HS-27A (cell line): ENCODE measurements at places on chromosomes 1 and 21.

DNA sequence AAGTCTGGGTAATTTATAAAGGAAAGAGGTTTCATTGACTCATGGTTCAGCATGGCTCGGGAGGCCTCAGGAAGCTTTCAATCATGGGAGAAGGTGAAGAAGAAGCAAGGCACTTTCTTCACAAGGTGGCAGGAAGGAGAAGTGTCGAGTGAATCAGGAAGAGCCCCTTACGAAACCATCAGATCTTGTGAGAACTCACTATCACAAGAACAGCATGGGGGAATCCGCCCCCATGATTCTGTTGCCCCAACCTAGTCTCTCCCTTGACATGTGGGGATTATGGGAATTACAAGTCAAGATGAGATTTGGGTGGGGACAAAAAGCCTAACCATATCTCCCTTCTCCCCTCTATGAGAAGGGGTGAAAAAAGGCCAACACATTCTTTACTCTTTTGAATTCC, 11.2 kb upstream of the IVNS1ABP start:
- DNase-seq: no peak

DNA sequence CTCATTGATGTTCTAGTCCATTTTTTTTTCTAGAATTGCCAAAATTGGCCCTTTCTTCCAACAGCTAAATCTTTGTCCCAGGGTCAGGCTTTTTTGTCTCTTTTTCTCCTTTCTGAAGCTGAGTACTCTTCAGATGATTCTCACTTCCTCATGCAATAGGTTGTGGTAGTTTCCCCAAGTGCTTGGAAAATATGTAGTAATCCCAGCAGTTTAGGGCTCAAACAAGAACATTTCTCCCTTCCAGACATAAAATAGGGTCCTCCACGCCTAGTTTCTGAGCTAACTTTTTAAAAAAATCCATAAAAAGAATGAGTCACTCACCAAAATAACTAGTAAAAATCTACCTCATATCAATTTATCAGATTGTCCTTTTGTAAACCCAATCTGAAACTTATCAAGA, 10.0 kb upstream of the MCOLN3 start:
- no peak for DNase-seq

GRCh38 chr1:243487649-243488227, 231.9 kb downstream of the SDCCAG8 start:
- DNase-seq: no peak

DNA sequence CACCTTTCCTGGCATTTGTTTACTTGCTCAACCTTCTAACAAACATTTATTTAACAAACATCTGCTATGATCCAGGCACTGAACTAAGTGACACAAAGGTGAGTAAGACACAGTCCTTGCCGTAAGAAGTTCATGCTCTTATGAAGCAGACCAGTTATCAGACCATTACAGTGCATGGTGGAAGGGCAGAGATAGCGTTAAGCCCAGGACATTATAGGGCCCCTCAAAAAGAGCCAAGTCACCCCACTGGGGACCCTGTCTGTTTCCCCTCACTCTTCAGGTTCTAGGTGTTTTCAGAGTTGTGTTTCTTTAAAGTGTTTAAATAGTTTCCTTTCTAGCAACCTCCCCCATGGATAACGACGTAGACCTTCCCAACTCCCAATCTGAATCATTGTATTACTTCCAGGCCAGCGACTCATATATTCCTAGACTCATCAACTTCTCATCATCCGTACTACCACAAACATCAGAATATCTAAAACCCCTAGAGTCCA, 39.3 kb downstream of the TCP10L start:
- no peak for DNase-seq

DNA sequence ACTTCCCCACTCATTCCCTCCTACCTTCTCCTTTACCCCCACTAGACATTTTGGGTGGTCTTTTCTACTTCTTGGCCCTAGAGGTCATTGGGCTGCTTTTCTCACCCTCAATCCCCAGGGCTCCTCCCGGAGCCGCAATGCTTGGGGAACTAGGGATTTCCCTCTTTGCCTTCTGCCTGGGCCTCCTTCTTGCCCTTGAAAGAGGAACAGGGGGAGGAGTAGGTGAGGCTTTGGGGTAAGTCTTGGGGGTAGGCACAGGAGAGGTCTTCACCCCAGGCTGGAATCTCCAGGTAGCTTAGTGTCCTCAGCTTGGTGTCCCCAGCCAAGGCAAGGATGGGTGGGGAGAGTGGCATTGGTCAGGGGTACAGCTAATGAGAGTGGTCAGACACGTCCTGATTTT, 56.2 kb upstream of the EPS8L3 start:
- DNase-seq: no peak

DNA sequence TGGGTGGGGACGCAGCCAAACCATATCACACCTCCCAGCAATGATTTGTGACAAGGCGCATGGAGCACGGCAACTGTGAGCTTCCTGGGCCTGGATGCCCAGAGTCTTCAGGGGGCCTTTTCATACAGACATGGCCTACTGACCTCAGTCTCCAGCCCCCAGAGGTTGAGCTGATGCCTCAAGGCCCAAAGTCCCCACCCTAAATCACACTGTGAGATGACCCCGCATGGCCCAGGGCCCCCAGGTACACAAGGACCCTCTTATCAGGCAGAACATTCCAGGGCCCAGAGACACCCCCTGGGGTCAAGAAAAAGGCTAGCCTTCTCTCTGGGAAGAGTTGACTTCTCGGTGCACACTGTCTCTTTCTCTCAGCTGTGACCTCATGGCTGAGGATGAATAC, 179.7 kb upstream of the C1orf174 start:
- DNase-seq: no peak

DNA sequence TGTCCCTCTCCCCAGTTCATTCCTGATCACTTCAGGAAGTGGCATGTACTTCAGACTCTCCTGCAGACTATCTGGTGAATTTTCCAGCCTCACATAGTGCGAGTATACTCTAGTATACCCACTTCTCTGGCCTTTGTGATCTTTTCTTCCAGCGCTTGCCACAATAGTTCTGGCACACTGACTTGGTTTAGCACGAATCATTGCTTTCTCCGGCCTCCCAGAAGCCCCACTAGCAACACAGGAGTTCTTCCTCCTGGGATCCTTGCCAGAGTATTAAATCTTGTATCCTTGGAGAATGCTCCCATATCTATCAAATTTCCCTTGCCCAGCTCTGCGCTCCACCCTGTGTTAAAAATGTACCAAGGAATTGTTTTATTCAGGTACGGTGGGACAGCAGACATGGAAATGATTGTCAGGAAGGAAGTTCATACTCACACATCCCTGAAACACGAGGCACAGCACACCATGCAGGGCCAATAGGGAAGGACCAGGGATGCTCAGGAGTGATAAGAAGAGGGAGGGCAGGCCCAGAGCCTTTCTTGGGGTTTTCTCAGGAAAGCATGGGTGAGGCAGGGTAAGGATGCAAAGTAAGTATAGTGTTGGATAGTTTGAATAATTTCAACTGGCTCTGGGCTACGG, 136.7 kb downstream of the ADSS2 start:
- DNase-seq: no peak

DNA sequence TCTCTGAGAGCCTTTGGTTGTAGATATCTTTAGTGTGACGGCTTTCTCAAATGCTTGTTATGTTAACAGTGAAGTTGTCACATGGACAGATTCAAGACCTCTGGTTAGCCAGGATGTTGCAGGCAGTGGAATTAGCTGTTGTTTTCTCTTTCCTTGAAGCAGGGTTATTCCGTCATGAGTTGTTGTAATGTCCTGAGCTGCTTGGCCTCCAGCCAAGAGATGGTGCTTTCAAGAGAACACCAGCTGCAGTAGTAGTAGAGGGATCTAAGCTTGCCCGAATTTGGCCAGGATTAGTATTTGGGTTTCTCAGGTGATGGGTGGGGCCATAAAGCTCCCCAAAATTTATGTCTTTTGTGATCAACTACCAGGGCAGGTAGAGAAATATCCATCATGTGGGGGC, 13.4 kb downstream of the KCNE1 start:
- no peak for DNase-seq

DNA sequence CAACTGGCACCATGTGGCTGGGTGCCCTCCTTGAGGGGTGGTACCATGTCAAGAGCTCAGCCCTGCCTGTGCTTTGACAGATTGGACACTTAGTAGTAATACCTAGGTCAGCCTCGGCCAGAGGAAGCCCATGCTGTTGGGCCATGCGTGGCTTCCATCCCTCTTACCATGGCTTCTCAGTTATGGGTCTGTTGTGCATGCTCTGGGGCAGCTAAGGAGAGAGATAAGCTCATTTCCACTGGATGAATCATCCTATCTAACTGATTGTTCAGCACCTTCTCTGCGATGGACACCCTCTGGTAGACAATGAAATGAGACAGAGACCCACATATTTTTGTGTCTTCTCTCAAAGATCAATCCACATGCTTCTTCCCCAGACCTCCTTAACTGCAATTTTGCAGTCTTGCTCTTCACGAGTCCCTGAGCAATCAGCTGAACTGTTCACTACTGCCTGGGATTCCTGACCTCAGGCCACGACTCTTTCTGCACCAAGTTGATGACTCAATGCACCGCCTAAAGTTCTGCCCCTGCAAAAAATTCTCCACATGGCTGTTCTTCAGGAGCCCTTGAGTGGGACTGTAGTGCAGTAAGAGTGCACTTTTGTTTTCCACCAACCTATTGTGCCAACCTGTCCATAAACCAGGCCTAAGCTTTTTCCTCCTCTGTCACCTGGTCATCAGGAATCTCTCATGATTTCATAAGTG, 6.9 kb upstream of the TRIM62 start:
- DNase-seq: no peak
